ENCODE measurements at places on chromosomes 6 and 20. TPM values are rescaled to one million over a fixed set of nuclear protein-coding genes. Genes with fewer than 3 reads are reported as not detected.

Gene DEFB128
- not detected for total RNA-seq

Gene VEGFA
- total RNA-seq, result 107 TPM

DNA sequence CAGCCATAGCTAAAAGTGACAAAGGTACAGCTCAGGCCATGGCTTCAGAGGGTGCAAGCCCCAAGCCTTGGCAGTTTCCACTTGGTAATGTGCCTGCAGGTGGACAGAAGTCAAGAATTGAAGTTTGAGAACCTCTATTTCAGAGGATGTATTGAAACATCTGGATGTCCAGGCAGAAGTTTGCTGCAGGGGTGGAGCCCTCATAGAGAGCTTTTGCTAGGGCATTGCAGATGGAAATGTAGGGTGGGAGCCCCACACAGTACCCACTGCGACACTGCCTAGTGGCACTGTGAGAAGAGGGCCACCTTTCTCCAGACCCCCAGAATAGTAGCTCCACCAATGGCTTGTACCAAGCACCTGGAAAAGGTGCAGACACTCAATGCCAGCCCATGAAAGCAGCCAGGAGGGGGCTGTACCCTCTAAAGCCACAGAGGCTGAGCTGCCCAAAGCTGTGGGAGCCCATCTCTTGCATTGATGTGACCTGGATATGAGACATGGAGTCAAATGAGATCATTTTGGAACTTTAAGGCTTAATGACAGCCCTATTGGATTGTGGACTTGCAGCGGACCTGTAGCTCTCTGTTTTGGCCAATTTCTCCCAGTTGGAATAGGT, 1299.4 kb upstream of the MAP3K7 start:
- no peak for DNase-seq

DNA sequence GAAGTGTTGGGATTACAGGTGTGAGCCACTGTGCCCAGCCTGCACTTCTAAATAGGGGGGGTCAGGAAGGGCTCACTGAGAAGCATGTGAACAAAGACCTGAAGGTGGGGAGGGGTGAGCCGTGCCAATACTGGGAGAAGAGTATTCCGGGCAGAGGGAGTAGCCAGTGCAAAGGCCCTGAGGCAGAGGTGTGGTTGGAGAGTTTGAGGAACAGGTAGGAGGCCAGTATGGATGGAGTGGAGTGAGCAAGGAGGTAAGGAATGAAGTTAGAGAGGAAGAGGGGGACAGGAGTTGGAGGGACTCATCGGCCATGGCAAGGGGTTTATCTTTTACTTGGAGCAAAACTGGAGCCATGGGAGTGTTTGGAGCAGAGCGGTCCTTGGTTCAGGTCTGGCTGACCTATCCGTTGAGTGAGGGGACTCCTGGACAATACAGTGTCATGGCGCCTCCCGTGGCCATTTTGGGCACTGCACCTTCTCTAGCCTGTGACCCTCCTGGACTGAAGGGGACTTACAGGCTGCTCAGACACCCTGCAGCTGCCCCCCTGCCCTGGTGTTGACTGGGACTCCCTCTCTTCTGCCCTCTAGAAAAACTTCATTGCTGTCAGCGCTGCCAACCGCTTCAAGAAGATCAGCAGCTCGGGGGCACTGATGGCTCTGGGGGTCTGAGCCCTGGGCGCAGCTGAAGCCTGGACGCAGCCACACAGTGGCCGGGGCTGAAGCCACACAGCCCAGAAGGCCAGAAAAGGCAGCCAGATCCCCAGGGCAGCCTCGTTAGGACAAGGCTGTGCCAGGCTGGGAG, 12.1 kb downstream of the FOXS1 start:
- DNase-seq, result no peak

- DNase-seq, result no peak
Measured at GRCh38 chr6:150243620-150244314, 100.9 kb downstream of the PPP1R14C start.

Gene GNAS
- total RNA-seq, result 651 TPM

DNA sequence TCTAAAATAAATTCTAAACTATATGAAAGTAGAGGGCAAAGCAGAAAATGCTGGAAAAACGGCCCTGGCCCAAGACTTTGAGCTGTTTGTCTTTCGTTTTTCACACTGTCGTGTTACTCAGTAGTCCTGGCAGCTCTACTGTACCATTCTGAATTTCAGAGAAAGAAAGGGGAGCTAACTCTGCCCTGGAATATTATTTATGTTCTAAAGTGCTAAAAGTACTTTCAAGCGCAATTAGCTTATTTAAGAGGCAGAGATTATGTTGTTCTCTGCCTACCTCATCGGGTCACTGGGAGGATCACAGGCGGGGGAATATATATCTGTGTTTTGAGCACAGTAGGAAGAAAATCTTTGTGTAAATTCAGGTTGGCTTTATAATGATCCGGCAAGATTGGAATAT, 152.4 kb upstream of the QKI start:
- DNase-seq, result no peak

Gene RAMACL
- total RNA-seq, result 0.81 TPM

- DNase-seq, result no peak
Measured at GRCh38 chr20:46063652-46064054, 26.1 kb downstream of the NCOA5 start.

All from left colon (tissue), 2 donors.